SK-N-SH (cell line): ENCODE measurements at places on chromosomes 7 and 10. TPM values are rescaled to one million over a fixed set of nuclear protein-coding genes. Genes with fewer than 3 reads are reported as not detected.

Gene MRLN
- not detected in 2 replicates for polyA plus RNA-seq

Gene PPP1R17
- polyA plus RNA-seq: not detected in 2 replicates

Gene KEL
- polyA plus RNA-seq: 0.05 and 0.18 TPM in 2 replicates

Gene TOMM7
- 453 and 546 TPM in 2 replicates for polyA plus RNA-seq

Gene ELAPOR2
- polyA plus RNA-seq: 8.8 and 15.9 TPM in 2 replicates

Gene AMPH
- 0.05 and 0.08 TPM in 2 replicates for polyA plus RNA-seq

Gene UNC5B
- 12.2 and 13.8 TPM in 2 replicates for polyA plus RNA-seq

Gene NKX2-3
- not detected in 2 replicates for polyA plus RNA-seq

Gene MMP21
- 0.02 TPM in 1 of 2 replicates, not detected in the other for polyA plus RNA-seq

Gene CCDC172
- not detected in 2 replicates for polyA plus RNA-seq

Gene C7orf25
- 6.1 and 7.8 TPM in 2 replicates for polyA plus RNA-seq

Gene NDUFA5
- polyA plus RNA-seq: 10.9 and 14.6 TPM in 2 replicates

Gene DGKB
- polyA plus RNA-seq: 2.1 and 3.3 TPM in 2 replicates

Gene SVIL
- 47.5 and 48.7 TPM in 2 replicates for polyA plus RNA-seq

Gene HPSE2
- polyA plus RNA-seq: not detected in 2 replicates

Gene MINPP1
- 23.2 and 23.7 TPM in 2 replicates for polyA plus RNA-seq

Gene TMEM236
- 0.02 TPM in 1 of 2 replicates, not detected in the other for polyA plus RNA-seq

Gene FAM221A
- 9.7 and 10.5 TPM in 2 replicates for polyA plus RNA-seq

Gene LGI1
- polyA plus RNA-seq: 0.03 TPM in 1 of 2 replicates, not detected in the other

Gene PLEKHA8
- polyA plus RNA-seq: 4.9 and 6.1 TPM in 2 replicates

Gene CAMK2G
- 41.4 and 52.2 TPM in 2 replicates for polyA plus RNA-seq

Gene GHRHR
- polyA plus RNA-seq: not detected in 2 replicates

Gene CD36
- polyA plus RNA-seq: 0.10 and 0.16 TPM in 2 replicates

Gene SHH
- polyA plus RNA-seq: not detected in 2 replicates

Gene SEMA3A
- 15.9 and 16.5 TPM in 2 replicates for polyA plus RNA-seq

Gene INA
- 4.8 and 5.4 TPM in 2 replicates for polyA plus RNA-seq

Gene C10orf90
- polyA plus RNA-seq: 0.10 and 0.21 TPM in 2 replicates

Gene ANKRD1
- 41.7 and 72.8 TPM in 2 replicates for polyA plus RNA-seq

Gene GRM3
- polyA plus RNA-seq: not detected in 2 replicates

Gene NME8
- polyA plus RNA-seq: not detected in 2 replicates

Gene OR6B1
- not detected in 2 replicates for polyA plus RNA-seq

Gene CH25H
- polyA plus RNA-seq: not detected in 2 replicates

Gene FANK1
- 12.3 and 13.6 TPM in 2 replicates for polyA plus RNA-seq

Gene ABCB1
- 2.0 and 5.3 TPM in 2 replicates for polyA plus RNA-seq

Gene TET1
- 0.38 and 0.44 TPM in 2 replicates for polyA plus RNA-seq

Gene ZNF735
- not detected in 2 replicates for polyA plus RNA-seq

Gene ECHDC3
- 10.5 and 13.5 TPM in 2 replicates for polyA plus RNA-seq

Gene LRRTM3
- not detected in 2 replicates for polyA plus RNA-seq

Gene BBS9
- polyA plus RNA-seq: 7.5 and 11.1 TPM in 2 replicates

Gene RADIL
- polyA plus RNA-seq: 3.5 and 4.3 TPM in 2 replicates

Gene SPDYE5
- 0.03 TPM in 1 of 2 replicates, not detected in the other for polyA plus RNA-seq

Gene BICC1
- 1.5 and 2.2 TPM in 2 replicates for polyA plus RNA-seq

Gene ZNF316
- polyA plus RNA-seq: 18.0 and 18.6 TPM in 2 replicates

Gene SEMA4G
- polyA plus RNA-seq: 15.0 and 16.2 TPM in 2 replicates

Gene DENND2A
- 2.1 and 3.5 TPM in 2 replicates for polyA plus RNA-seq

Gene LEP
- polyA plus RNA-seq: not detected in 2 replicates

Gene ACBD7
- 0.54 and 0.92 TPM in 2 replicates for polyA plus RNA-seq

Gene AFAP1L2
- polyA plus RNA-seq: 0.54 and 0.70 TPM in 2 replicates

Gene GRID2IP
- polyA plus RNA-seq: 0.03 and 0.06 TPM in 2 replicates

Gene GBX1
- polyA plus RNA-seq: not detected in 2 replicates

Gene PLEKHS1
- not detected in 2 replicates for polyA plus RNA-seq

Gene ARHGEF5
- polyA plus RNA-seq: 0.02 and 0.07 TPM in 2 replicates

Gene RBP3
- not detected in 2 replicates for polyA plus RNA-seq

Gene RARRES2
- 0.26 and 0.43 TPM in 2 replicates for polyA plus RNA-seq
